Substantia nigra (tissue), 51 donors: ENCODE measurements at places on chromosomes 11 and 22.

DNA sequence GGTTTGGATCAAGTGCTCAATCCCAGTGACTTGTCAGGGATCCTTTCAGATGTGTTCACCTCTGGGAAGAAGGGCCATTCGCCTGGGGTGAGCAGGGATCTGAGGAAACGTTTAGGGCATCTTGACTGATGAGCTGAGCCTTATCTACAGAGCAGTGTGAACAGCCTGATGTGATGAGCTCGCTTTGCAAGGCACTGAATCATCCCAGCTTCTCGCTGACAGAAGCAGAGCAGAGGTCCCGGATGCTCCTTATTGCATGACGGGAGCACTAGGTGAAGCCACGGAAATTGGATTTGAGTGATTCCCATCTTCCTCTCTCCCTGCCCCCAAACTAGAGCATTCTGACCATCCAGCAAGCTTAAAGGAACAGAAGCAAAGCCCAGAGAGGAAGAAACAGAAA is 46.5 kb downstream of the SEZ6L start:
- DNase-seq = no peak

DNA sequence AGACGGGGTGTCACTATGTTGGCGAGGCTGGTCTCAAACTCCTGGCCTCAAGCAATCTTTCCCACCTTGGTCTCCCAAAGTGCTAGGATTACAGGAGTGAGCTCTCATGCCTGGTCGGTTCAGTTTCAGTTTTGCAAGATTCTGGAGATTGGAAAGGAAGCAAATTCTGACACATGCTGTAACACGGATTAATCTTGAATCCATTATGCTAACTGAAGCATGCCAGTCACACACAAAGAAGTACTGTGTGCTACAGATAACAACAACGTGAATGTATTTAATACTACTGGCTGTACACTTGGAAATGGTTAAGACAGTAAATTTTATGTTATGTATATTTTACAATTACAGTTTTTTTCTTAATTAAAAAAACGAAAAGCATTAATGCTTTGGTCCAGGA is 107.6 kb downstream of the MED15 start:
- DNase-seq = no peak

DNA sequence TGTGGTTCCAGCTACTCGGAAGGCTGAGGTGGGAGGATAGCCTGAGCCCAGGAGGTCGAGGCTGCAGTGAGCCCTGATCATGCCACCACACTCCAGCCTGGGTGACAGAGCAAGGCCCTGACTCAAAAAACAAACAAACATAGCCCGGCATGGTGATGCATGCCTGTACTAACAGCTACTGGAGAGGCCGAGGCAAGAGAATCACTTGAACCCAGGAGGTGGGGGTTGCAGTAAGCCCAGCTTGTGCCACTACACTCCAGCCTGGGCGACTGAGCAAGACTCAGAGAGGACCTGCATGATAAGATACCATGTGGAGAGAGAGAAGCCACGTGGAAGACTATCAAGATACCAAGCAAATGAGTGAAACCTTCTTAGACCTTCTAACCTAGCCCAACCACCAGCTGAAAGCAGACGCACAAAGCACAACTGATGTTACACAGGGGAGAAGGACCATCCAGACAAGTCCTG is 36.1 kb downstream of the AMBRA1 start:
- DNase-seq = no peak

- peak; percentile 20 for DNase-seq
These were observed 38.6 kb downstream of the ETS1 start for GRCh38 chr11:128548649-128549255.
